ENCODE measurements at places on chromosomes 1 and 21.

GRCh38 chr1:211616231-211616964, 37.4 kb upstream of the SLC30A1 start:
- DNase-seq, result no peak

GRCh38 chr1:61979729-61980128, 214.9 kb upstream of the L1TD1 start:
- DNase-seq, result no peak

GRCh38 chr1:207754974-207755700, 3.3 kb downstream of the CD46 start:
- DNase-seq, result no peak

DNA sequence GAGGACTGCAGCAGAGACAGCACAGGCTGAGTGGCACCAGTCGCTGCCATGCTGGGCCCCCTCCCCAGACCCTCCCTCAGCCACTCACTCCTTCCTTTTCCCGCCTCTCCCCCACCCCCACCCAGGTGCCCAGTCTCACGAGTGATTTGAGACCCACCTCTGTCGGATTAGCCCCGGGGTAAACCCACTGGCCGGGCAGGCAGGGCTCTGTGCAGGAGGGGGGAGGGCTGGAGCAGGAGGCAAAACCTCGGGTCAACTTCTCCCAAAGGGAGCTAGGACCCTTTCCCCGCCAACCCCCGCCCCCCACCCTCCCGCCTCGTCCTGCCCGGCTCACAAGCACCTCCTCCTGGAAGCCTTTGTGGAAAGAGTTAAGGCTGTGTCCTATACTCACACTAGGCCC, 3.5 kb upstream of the MRPL24 start:
- DNase-seq, result no peak

- no peak for DNase-seq
Measured at GRCh38 chr1:162305969-162306368, 70.7 kb downstream of the SPATA46 start.

DNA sequence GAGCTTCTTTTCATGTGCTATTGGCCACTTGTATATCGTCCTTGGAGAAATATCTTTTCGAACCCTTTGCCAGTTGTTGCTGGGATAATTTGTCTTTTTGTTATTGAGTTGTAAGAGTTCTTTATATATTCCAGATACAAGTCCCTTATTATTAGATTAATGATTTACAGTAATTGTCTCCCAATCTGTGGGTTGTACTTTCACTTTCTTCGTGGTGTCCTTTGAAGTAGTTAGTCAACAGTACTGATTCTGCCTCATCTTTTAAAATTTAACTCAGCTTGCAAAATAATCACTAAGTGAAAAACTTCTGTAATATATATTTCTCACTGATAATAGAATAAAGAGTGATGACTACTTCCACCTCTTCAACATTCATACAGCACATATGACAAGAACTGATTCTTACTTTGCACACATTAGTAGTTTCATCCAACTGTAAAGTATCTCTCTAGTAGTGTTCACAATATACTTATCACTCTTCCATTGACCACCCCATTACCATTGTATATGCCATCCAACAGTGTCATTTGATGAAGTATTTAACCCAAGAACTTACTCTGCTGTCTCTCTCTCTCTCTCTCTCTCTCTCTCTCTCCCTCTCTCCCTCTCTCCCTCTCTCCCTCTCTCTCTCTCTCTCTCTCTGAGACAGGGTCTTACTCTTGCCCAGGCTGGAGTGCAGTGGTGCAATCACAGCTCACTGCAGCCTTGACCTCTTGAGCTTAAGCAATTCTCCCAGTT, 104.2 kb upstream of the DMRTA2 start:
- DNase-seq, result no peak

GRCh38 chr1:213582976-213583567, 404.7 kb upstream of the PROX1 start:
- no peak for DNase-seq

- no peak for DNase-seq
Measured at GRCh38 chr1:174775621-174776020, 224.1 kb upstream of the CACYBP start.

DNA sequence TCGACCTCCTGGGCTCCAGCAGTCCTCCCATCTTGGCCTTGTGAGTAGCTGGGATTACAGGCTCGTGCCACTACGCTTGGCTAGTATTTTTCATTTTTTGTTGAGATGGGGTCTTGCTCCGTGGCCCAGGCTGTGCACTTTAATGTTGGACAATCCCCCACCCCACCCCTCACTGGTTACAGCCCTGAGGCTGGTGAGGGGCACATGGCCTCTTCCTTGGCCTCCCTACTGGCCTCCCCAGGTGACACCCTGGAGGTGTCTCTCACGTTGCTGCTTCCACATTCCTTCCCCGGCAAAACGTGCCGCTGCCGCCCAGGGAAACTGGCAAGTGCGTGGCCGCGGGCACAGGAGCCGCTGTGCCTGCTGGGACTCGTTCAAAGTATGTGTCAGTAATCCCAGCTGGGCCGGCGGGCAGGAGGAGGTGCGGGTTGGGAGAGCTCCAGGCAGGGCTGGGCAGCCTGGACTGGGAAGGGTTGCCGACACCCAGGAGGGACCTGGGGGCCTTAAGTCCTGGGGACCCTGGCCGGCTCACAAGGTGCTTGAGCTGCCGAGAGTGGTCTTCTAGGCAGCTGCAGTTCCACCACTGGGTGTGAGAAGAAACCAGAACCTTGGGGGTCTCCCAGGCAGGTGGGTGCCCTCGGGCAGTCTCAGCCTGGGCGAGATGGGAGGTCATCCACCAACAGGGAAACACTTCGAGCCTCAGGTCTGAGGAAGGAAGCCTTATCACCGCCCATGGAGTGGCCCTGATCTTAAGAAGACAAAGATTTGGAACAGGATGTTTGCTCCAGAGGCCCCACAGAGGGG, 6.5 kb downstream of the WNT3A start:
- DNase-seq, result no peak

GRCh38 chr1:119631086-119631432, 17.0 kb downstream of the ZNF697 start:
- DNase-seq, result no peak

DNA sequence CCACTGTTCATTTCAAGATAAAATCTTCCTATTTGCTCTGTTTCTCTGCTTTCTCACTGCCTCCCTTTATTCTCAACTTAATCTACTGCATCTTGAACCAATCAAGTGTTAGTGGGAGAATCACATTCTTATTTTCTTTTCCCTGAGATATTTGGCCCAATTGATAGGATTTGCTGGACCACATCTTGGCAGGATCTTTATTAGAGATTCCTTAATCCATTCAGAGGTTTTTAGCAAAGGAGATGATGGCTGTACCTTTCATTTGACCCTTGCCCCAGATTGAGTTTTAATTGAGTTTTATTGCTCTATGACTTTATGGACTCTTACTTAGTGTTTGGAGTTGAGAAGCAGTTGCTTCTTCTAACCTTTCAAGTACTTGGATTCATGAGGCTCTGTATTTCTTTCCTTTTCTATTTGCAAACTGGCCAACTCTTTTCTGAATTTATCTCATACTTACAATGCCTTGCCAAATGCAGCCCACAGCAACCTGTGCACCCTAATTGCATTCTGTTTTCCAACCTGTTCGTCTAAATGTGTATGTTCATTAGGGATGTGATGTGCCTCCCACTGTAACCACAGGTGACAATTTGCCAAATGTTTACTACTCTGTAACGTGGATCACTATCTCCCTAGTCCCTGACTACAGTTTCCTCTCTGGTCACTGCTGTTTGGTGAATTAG, 274.8 kb upstream of the KAZN start:
- DNase-seq, result no peak

DNA sequence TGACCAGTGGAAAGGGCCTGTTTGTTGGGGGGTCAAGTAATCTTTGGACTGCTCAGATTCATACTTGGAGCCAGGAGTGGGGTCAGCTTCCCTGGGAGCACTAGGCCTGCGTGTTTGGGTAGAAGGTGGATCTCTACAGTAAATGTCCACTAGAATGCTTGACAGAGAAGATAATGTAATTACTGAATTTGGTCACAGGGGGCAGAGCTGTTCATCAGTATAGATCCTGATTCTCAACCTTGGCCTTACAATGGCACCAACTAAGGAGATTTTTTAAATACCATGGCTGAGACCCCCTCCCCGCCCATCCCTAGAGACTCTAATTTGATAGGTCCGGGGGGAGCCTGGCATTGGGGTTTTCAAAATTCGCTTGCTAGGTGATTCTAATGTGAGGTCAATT, 217.5 kb upstream of the PLXNA2 start:
- no peak for DNase-seq

- no peak for DNase-seq
Measured at GRCh38 chr1:197567442-197567841, 207.8 kb downstream of the DENND1B start.

DNA sequence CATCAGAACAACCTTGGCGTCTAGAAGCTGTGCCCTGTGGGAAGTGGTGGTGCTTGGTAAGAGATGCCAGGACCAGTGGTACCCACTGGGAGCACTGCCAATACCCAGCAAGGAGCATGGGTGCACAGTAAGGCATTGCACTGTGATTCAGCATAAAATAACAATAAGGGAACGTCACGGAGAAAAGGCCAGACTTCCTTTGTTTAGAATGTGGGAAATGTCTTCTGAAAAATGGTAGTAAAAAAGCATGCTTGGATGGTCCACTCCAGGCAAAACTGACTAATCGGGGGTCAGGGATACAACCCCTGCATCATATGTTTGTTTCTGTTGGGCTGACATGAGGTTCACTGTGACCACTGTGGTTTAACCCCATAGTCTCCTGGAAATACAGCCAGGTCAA, 14.7 kb downstream of the METTL18 start:
- DNase-seq, result no peak

DNA sequence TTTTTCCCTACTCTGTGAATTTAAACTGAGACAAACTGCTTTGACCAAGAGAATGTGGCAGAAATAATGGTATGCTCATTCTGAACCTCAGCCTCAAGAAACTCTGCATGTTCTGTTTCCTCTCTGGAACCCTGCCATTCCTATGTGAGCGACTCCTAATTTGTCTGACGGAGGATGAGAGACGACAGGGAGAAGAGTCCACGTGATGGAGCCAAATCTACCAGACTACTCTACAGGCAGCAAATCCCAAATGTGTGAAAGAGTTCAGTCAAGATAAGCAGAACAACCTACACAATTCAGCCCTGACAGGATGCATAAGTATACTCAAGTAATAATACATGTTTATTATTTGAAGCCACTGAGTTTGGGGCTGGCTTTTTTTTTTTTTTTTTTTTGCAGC, 153.5 kb downstream of the DPYD start:
- DNase-seq, result no peak

- no peak for DNase-seq
Measured at GRCh38 chr1:68344208-68344607, 105.5 kb downstream of the RPE65 start.

- DNase-seq, result no peak
Measured at GRCh38 chr1:47449822-47450552, 12.1 kb downstream of the FOXD2 start.

- DNase-seq, result no peak
Measured at GRCh38 chr1:209504571-209504970, 78.9 kb upstream of the CAMK1G start.

DNA sequence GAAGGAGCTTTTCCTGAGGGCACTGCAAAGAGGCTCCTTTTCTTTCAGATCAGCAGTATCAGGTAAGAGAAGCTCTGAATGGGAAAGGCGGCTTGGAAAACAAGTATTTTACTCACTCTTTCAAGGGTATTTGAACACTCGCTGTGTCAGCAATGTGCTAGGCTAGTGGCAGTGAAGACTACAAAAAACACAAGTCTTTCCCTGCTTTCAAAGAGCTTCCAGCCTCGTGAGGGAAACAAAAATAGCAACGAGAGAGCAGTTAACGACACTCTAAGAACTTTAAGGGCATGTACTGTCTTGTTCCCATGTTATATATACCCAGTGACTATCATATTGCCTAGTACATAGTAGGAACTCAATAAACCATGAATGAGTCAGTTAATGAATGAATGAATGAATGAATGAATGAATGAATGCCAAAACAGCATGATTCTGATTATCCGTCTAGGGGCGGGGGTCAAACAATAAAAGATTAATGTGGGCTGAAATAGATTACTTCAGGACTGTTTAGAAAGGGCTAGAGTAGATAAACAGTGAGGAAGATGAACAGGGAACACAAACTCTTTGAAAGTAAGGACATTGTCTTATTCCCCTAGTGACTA, 14.2 kb upstream of the MCOLN3 start:
- DNase-seq, result no peak

GRCh38 chr1:198176179-198176578, 19.4 kb downstream of the NEK7 start:
- DNase-seq, result no peak

DNA sequence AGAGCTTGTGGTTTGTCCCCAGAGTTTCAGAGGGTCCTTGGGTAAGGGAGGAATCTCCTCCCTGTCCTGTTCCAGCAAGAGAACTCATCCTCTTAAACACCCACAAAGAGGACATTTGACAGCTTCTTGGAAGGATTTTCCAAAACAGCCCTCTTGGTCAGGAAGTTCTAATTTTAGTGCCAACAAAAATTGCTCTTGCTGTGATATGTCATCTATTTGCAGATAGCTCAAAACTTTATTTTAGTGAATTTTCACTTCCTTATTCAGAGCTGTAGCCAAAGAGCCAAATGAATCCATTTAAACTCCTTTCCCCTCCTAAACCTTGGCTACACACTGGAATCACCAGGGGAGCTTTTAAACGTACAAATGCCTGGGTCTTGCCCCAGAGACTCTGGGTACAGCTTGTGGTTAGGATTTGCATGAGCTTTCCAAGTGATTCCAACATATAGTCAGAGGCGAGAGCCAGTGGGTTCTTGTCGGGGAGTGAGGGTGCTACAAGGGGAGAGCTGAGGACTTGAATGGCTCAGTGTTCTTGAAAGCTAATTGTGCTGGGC, 11.8 kb upstream of the RASSF5 start:
- DNase-seq, result no peak

DNA sequence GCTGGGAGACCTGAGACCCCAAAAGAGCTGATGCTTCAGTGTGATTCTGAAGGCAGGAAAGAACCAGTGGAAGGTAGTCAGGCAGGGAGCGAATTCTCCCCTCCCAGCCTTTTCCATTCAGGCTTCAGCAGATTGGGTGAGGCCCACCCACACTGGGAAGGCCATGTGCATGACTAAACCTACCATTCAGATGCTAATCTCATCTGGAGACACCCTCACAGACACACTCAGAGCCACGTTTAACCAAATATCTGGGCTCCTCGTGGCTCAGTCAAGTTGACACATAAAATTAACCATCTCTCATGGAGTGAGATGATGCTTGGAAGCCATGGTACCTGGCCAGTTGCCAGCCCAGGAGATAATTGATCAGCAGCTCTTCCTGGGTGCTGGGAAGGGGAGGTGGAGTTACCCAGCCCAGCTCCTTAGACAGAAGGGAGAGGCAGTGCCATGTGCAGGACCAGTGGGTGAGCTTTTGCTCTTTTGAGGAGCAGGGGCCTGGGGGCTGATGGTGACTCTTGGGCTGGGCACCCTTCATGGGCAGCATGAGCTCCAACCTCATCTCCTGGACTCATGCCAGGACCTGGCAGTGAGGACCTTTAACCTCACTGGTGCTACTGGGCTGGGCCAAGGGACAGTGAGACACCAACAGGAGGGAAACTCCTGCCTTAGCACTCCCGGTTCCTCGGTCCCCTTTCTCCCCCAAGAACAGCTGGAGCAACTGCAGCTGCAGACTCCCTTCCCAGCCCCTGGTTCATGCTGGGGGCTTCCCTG, 89.0 kb upstream of the ACTL8 start:
- DNase-seq, result peak; percentile 42
